ENCODE measurements at places on chromosomes 16 and 17. TPM values are rescaled to one million over a fixed set of nuclear protein-coding genes. Genes with fewer than 3 reads are reported as not detected.
A peak's percentile ranks its signal among the peaks of the same experiment; 100 is the strongest.

PIRT gene
- 0.40 TPM for total RNA-seq

MMP25 gene
- total RNA-seq: 0.88 TPM

EPX gene
- not detected for total RNA-seq

ELMO3 gene
- 60.7 TPM for total RNA-seq

CACNG1 gene
- not detected for total RNA-seq

HNF1B gene
- total RNA-seq: 34.8 TPM

SEZ6L2 gene
- total RNA-seq: 12.1 TPM

DNA sequence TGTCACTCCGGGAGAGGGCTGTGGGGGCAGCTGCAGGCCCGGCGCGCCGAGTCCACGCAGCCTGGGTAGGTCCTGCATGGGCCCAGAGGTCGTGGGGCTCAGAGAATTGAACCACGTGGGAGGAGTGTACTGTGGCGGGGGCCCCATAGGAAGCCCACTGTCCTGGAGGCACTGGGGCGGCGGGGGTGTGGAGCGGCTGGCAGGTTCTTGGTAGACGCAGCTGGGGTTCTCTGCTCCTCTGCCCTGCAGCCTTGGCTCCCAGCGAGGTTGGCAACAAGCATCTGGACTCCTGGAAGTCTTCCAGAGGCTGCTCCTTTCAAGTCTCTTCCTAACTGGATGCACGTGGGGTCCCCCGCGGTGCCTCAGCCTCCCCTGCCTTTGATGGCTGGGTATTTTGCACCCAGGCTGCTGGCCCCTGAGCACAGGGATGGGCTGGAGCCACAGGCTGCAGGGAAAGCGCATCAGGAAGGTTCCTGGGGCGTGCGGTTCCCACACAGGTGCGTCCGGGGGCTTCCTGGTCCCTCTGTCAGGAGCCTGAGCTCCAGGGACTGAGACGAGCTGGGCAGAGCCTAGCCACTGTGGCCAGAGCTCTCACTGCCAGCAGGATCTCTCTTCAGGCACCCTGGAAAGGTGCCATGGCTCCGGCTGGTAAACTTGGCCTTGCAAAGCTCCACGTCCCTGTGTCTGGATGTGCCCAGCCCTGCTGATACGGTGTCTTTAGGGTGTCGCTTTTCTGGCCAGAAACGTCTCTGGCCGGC lies 9.3 kb downstream of the KCTD5 start:
- H3K4me1 ChIP-seq: peaks cover 4% of the 10 kb centered on the region
- no peak for DNase-seq
- no peaks in the 10 kb centered on the region for H3K27me3 ChIP-seq
- H3K27ac ChIP-seq: no peak overlapping the region
- no peaks in the 10 kb centered on the region for H3K36me3 ChIP-seq
- no peak overlapping the region for H3K4me3 ChIP-seq

GRCh38 chr16:19808061-19808641 lies 76.5 kb downstream of the GPRC5B start:
- H3K4me3 ChIP-seq: no peak overlapping the region
- no peaks in the 10 kb centered on the region for H3K4me1 ChIP-seq
- no peaks in the 10 kb centered on the region for H3K27me3 ChIP-seq
- no peak for DNase-seq
- no peak overlapping the region for H3K27ac ChIP-seq
- no peaks in the 10 kb centered on the region for H3K36me3 ChIP-seq

DNA sequence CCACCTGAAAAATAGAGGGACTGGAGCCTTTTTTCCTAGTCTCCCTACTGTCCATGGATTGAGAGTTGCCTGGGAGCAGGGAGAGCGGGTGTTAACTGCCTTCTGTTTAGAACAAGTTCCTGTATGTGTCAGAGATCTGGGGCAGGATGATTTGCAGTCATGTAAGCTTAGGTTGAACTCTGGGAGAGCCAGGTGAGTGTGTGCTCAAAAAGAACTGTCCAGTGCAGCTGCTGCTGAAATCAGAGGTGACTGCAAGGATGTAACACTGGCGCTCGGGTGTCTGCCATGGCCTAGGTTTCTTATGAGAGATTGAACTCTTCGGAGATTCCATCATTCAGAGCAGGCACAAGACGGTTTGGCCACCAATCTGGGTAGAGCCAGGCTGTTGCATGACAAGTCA lies 432.5 kb downstream of the CDH13 start:
- no peak overlapping the region for H3K27ac ChIP-seq
- DNase-seq: no peak
- no peaks in the 10 kb centered on the region for H3K36me3 ChIP-seq
- H3K4me1 ChIP-seq: no peaks in the 10 kb centered on the region
- no peak overlapping the region for H3K4me3 ChIP-seq

DNA sequence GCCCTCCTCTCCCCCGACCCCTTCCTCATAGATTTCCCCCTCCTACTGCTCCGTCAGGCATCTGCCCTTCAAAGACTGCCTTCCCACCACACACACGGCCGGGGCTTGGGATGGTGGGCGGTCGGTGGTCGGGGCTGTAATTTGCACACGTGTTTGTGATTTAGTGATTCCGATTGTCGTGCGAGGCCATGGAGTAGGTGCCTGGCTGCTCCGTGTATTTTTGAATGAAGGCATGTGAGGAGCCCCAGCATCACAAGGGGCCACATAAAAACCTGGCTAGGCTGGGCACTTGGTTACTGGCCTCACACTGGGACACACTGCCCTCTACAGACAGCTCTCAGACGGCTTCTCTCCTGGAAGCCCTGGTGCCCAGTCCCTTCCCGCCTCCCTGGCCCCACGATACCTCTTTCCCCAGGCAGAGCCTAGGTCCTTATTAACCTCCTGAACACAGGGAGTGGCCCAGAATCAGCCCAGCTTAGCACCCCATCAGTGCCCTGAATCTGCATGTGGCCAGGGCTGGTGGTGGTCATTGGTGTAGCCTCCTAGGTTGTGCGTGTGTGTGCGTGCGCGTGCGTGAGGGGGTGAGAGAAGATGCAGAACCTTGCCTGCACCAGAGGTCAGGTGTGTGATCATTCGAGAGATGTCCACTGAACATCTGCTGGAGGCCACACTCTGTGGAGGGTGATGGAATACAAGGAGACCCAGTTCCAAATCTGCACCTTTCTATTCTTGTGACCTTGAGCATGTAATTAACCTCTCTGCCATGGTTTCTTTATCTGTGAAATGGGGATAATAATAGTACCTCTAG lies 1.3 kb upstream of the SOCS1 start:
- peak overlapping the region; percentile 96 for H3K27ac ChIP-seq
- no peaks in the 10 kb centered on the region for H3K27me3 ChIP-seq
- peak overlapping the region; percentile 93 for H3K4me3 ChIP-seq
- DNase-seq: peak; percentile 86
- H3K4me1 ChIP-seq: peaks cover 8% of the 10 kb centered on the region
- H3K36me3 ChIP-seq: no peaks in the 10 kb centered on the region

- peak; percentile 36 for DNase-seq
- peak overlapping the region; percentile 73 for H3K27ac ChIP-seq
- H3K27me3 ChIP-seq: no peaks in the 10 kb centered on the region
- no peaks in the 10 kb centered on the region for H3K36me3 ChIP-seq
- peak overlapping the region; percentile 86 for H3K4me3 ChIP-seq
- peaks cover 9% of the 10 kb centered on the region for H3K4me1 ChIP-seq
Measured at GRCh38 chr17:75153780-75154194, 525 bp downstream of the JPT1 start.

DNA sequence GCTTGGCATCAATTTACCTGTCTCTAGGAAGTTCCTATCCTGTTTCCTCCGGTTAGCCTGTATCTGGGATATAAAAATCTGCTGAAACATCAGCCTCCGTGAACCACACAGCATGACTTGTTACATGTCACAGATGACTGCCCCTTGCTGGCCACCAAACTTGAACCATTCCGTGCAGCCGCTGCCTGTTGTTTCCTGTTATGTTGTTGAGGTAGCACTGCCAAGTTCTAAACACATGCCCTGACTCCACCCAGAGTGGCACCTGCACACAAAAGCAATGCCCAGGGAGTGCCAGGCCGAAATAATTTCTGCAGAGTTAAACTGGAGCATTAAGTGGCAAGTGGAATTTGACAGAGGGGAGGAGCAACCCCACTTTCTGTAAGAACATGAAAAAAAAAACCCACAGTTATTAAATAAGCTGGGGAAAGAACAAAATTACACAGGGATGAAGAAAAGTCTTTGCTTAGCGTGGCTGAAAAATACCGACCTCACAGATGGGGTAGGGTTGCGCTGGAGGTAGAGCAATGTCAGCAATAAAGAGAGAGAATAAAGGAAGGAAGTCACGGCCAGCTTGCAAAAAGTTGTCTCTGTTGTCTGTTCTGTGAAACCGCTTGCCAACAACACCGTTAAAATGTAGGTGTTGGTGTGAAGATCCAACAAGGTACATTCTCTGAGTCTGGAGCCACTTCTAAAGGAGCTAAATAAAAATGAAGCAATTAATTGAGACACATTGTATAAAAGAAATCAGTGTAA lies 174.6 kb upstream of the CDH13 start:
- H3K27ac ChIP-seq: no peak overlapping the region
- no peak overlapping the region for H3K4me3 ChIP-seq
- no peak for DNase-seq

- H3K36me3 ChIP-seq: no peaks in the 10 kb centered on the region
- no peaks in the 10 kb centered on the region for H3K4me1 ChIP-seq
- H3K27me3 ChIP-seq: no peaks in the 10 kb centered on the region
- H3K4me3 ChIP-seq: no peak within 1 kb of the TSS
Measured at GRCh38 chr16:1430759-1431496, at the start of gene PERCC1. Gene PERCC1, plus strand, starts transcription at chr16:1431078. Its CDS starts 1,516 bp downstream, at chr16:1432594.

- no peaks in the 10 kb centered on the region for H3K36me3 ChIP-seq
- DNase-seq: peak; percentile 56
- H3K4me3 ChIP-seq: no peak overlapping the region
- no peaks in the 10 kb centered on the region for H3K27me3 ChIP-seq
Measured at GRCh38 chr16:19463468-19464315, 46.0 kb downstream of the TMC5 start.

DNA sequence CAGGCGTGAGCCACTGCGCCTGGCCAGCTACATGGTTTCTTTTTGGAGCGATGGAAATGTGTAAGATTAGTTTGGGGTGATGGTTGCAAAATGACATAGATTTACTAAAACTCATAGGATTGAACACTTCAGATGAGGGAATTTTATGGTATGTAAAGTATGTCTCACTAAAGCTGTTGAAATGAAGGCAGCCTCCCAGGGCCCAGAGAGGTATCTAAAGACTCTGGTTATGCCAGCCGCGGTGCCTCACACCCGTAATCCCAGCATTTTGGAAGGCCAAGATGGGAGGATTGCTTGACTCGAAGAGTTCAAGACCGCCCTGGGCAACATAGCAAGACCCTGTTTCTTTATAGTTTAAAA lies 254.9 kb downstream of the PARN start:
- H3K4me1 ChIP-seq: no peaks in the 10 kb centered on the region
- H3K4me3 ChIP-seq: no peak overlapping the region
- DNase-seq: no peak
- no peaks in the 10 kb centered on the region for H3K27me3 ChIP-seq

- no peak overlapping the region for H3K27ac ChIP-seq
- no peak for DNase-seq
- no peaks in the 10 kb centered on the region for H3K4me1 ChIP-seq
Measured at GRCh38 chr17:37117373-37118142, 168.8 kb downstream of the AATF start.

DNA sequence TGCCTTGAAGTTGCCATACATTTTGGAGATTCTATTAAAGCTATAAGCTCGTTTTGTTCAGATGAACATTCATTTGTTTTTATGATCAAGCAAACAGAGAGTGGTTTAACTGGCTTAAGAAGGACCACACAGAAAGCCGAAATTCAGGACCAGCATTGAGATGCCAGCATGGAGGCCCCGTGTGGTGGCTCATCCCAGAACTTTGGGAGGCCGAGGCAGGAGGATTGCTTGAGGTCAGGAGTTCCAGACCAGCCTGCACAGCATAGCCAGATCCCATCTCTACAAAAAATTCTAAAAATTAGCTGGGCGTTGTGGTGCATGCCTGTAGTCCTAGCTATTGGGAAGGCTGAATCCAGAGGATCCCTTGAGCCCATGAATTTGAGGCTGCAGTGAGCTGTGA lies 45.9 kb upstream of the KIFC3 start:
- no peaks in the 10 kb centered on the region for H3K27me3 ChIP-seq
- no peak overlapping the region for H3K4me3 ChIP-seq
- DNase-seq: no peak
- no peaks in the 10 kb centered on the region for H3K36me3 ChIP-seq
- no peaks in the 10 kb centered on the region for H3K4me1 ChIP-seq
- no peak overlapping the region for H3K27ac ChIP-seq

- peak overlapping the region; percentile 88 for H3K27ac ChIP-seq
- peaks cover 7% of the 10 kb centered on the region for H3K4me1 ChIP-seq
- no peak for DNase-seq
- H3K4me3 ChIP-seq: peak overlapping the region; percentile 75
- no peaks in the 10 kb centered on the region for H3K27me3 ChIP-seq
Measured at GRCh38 chr16:68233835-68234187, 2.1 kb downstream of the ESRP2 start.

GRCh38 chr16:75345711-75346110 lies 87.6 kb downstream of the CFDP1 start:
- H3K4me1 ChIP-seq: no peaks in the 10 kb centered on the region
- H3K4me3 ChIP-seq: no peak overlapping the region
- no peaks in the 10 kb centered on the region for H3K36me3 ChIP-seq
- H3K27me3 ChIP-seq: no peaks in the 10 kb centered on the region
- DNase-seq: no peak

Data from colonic mucosa (tissue), 4 donors.